ENCODE measurements at places on chromosomes 12 and 14.

- DNase-seq, result no peak
Measured at GRCh38 chr14:43789458-43789857, 717.6 kb downstream of the FSCB start.

GRCh38 chr12:12521044-12521485, 41.6 kb downstream of the DUSP16 start:
- DNase-seq, result no peak

- no peak for DNase-seq
Measured at GRCh38 chr12:1013618-1014489, 22.8 kb downstream of the ERC1 start.

- no peak for DNase-seq
Measured at GRCh38 chr12:105382771-105383622, 52.5 kb downstream of the C12orf75 start.

DNA sequence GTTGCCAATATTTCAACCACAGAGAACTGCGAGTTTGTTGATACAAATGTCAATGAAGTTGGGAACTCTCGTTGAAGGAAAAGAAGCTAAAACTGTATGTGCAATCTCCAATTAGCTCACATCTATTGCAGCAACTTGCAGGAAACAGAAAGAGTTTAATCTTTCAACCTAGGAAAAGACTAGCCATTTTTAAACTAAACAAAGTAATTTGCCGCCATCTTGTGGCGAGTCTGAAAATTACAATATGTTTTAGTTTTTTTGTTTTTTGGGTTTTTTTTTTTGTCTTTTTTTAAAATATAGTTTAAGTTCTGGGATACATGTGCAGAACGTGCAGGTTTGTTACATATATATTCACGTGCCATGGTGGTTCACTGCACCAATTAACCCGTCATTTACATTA, 131.2 kb upstream of the FOXG1 start:
- DNase-seq, result no peak

GRCh38 chr12:28865776-28866175, 283.3 kb upstream of the FAR2 start:
- no peak for DNase-seq

- no peak for DNase-seq
Measured at GRCh38 chr14:52117111-52117832, 48.4 kb upstream of the NID2 start.

DNA sequence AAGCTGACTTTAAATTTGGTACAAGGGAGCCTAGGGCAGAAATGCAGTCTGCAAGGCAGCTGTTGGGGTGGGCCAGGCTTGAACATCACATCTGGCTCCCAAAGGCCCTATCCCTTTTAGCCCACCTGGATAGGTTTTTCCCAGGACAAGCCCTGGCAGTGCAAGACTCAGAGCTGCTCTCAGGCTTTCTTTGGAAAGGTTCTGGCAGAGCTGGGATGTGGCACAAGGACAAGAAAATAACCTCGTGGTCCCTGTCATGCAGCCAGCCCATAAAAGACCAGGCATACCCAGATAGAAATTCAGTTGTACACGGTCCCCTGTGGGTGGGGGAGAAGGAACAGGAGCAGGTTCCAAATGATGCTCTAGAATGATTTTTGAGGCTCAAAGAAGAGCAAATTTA, 206.9 kb downstream of the TTC7B start:
- no peak for DNase-seq

DNA sequence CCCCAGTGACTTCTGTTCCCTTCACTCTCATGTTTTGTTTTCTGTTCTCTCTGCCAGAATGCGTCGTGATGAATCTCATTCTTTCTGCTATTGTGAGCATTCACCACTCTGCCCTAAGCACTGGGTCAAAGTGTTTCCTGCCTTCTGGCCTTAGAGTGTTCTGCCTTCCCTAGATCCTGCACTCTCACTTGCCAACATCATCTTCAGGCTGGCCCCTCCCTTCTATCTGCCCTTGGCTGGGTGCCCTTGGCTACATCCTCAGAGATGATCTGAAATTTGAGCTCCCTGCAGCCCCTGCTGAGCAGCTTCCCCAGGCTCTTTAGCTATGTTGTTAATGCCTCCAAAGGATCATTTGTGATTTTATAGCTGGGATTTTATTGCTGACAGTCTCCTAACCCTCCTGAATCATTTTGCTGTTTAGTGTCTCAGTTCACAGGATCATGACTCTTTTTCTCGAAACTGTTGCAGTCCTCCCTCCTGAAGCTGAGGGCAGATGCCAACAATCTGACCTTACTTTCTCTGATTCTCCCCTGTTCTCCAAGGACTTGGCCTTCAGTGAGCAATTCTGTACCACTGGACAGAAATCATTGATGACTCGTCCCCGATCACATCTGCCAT, 4.5 kb downstream of the DHRS2 start:
- no peak for DNase-seq

DNA sequence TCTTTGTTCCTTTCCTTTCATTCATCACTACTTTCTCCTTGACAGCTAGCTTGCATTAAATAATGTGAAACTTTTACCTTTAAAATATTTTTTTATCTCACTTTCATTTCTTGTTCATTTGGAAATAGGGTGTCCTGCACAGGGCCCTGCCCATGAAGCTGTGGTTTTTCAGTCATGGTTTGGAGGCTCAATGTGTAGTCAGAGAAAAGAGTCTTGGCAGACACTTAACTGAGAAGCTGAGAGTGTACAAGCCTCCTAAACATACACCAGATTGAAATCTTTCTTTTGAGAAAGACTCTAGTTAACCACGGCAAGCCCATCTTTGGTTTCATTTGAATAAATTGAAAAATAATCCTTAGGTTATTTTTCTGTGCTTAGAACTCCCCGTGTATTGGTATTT, 74.2 kb downstream of the KICS2 start:
- no peak for DNase-seq

GRCh38 chr14:53016919-53017318, 66.1 kb upstream of the FERMT2 start:
- DNase-seq, result no peak

DNA sequence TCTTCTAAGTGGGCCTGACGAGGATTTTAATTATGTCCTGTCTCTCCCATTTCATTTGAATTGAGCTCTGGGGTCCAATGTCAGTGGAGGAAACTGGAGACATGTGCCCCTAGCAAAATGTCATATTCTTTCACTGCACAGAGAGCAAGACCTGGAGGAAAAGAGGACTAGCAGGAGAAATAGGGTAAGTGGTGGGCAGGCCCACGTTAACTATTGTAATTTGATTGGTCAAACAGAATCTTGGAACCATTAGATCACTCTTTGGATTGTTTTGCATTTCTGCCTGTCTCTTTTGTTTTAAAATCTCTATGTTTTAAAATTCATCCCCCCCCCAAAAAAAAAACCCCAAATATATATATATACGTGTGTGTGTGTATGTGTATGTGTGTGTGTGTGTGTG, 113.9 kb upstream of the PELI2 start:
- DNase-seq, result no peak

GRCh38 chr14:104200106-104200505, 61.7 kb downstream of the KIF26A start:
- DNase-seq, result no peak

- no peak for DNase-seq
Measured at GRCh38 chr12:94550964-94551363, 91.3 kb upstream of the CEP83 start.

DNA sequence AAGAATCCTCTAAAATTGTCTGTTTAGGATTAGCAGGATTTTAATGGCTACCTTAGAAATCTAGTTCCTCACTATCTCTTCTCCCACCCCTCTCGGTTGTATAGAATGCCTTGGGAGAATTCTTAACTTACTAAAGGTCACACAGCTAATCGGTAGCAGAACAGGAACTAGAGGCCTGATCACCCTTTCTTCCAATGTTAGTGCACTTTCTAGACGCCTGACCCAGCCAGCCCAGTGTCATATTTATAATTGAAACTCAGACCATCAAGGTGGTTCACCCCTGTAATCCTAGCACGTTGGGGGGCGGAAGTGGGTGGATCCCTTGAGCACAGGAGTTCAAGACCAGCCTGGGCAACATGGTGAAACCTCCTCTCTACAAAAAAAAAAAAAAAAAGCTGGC, 1.7 kb downstream of the TIGAR start:
- no peak for DNase-seq

GRCh38 chr14:60657456-60658210, 8.4 kb upstream of the SIX1 start:
- no peak for DNase-seq

DNA sequence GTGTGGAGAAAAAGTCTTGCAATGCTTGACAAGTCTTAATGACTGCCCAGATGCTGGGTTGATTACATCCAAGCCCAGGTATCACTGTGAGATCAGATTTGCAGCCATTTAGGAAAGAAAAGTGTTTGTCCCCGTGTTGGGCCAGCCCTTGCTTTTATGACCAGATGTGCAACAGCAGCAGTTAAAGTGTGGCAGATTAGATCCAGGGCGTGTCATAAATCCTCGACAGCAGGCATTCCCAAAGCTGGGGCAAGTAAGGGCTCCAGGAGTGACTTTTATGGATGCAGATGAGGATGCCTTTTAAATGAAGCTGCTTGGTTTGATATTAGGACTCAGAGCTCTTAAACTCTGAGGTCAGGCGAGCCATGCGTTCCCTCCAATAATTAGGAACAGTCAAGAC, 1.7 kb downstream of the SMOC1 start:
- DNase-seq, result no peak

DNA sequence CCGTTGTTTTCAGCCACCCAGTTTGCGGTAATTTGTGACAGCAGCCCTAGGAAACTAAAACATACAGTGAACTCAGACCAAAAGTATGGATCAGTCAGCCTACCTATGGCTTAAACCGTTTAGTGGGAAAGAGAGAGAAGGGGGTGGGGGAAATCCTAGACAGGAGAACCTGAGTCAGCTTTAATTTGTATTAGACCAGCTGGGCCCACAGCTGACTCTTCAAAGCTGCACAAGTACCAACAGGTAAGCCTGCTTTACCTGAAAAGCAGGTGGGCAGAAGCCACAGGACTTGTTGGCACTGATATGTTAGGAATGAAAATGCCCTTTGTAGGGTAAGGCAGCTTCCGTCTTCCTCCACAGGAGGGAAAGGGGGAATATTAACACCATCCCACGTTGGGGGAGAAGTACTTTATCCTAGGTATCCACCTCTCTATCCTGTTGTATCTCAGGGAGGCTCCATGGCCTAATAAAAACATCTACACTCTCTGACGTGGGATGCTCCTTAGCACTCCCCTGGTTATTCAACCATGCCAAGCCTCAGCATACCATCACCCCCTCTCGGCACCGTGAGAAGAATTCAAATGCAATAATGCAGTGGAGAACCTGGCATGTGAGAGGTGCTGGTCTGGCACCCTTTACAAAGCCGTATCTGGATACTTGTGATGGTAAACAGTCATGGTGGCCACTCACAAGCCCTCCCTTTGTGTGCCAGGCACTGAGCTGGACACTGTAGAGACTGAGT, 70.3 kb downstream of the STON2 start:
- DNase-seq, result no peak

DNA sequence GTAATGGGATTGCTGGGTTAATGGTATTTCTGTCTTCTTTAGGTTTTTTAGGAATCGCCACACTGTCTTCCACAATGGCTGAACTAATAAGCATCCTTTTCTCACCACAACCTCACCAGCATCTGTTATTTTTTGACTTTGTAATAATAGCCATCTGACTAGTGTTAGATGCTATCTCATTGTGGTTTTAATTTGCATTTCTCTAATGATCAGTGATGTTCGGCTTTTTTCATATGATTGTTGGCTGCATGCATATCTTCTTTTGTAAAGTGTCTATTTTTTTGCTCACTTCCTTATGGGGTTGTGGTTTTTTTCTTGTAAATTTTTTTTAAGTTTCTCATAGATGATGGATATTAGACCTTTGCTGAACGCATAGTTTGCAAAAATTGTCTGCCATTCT, 377.9 kb downstream of the GALC start:
- no peak for DNase-seq
